Stimulated activated effector memory CD8-positive, alpha-beta T cell treated with anti-CD3 and anti-CD28 coated beads, Interleukin-12 subunit alpha, Interleukin-12 subunit beta, amount 100 ng/mL, for 72 hours (primary cell): ENCODE measurements at places on chromosomes 4 and X.

GRCh38 chr4:14446904-14447303 is 555.4 kb upstream of the CPEB2 start:
- no peak for DNase-seq

GRCh38 chr4:28247805-28248204 is 1387.2 kb downstream of the STIM2 start:
- DNase-seq: no peak

DNA sequence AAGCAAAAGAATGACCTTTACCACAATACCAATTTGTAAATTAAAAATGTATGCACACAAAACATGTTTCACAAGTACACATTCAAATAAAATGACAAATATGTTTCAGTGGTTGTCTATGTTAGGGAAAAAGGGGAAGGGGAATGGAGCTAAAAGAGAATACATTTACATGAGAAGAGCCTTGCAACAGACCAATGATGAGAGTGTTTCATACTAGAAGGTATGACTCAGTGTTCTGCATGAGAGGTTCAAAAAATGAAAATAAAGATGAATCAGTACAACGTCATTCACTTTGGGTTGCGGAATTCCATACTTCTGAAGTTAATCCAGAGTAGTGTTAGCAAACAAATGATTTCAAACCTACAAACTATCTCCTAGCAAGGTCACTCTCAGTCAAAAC is 51.7 kb downstream of the RPGR start:
- no peak for DNase-seq

DNA sequence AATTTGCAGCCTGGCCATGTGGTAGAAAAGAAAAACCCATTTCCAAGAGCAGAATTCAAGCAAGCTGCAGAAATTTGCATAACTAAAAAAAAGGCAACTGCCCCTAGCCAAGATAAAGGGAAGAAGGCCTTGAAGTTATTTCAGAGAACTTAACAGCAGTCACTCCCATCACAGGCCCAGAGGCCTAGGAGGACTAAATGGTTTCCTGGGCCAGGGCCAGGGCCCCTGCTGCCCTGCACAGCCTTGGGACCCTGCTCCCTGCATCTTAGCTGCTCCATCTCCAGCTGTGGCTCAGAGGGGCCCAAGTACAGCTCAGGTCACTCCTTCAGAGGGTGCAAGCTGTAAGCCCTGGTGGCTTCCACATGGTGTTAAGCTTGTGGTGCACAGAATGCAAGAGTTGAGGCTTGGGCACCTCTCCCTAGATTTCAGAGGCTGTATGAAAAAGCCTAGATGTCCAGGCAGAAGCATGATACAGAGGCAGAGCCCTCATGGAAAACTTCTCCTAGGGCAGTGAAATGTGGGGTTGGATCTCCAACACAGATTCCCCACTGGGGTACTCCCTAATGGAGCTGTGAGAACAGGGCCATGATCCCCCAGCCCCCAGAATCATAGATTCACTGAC is 6.7 kb upstream of the MID2 start:
- no peak for DNase-seq

DNA sequence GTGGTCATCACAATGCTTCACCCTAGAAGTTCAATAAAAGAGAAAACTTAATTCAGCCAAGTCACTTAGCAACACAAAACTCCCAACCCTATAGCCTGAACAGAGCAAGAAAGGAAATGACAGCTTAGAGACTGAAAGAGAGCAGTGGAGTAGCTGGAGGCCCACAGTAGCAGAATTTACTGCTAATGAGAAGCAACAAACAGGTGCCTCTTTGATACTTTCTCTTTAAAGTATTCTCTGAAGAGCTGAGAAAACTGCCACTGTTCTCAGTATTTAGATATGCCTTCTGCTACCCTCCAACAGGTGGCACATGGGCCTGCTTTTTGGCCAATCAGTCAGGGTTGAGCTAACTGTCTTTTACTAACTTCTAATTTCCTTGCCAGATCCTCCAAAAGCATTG is 240.0 kb downstream of the GPC3 start:
- DNase-seq: no peak

DNA sequence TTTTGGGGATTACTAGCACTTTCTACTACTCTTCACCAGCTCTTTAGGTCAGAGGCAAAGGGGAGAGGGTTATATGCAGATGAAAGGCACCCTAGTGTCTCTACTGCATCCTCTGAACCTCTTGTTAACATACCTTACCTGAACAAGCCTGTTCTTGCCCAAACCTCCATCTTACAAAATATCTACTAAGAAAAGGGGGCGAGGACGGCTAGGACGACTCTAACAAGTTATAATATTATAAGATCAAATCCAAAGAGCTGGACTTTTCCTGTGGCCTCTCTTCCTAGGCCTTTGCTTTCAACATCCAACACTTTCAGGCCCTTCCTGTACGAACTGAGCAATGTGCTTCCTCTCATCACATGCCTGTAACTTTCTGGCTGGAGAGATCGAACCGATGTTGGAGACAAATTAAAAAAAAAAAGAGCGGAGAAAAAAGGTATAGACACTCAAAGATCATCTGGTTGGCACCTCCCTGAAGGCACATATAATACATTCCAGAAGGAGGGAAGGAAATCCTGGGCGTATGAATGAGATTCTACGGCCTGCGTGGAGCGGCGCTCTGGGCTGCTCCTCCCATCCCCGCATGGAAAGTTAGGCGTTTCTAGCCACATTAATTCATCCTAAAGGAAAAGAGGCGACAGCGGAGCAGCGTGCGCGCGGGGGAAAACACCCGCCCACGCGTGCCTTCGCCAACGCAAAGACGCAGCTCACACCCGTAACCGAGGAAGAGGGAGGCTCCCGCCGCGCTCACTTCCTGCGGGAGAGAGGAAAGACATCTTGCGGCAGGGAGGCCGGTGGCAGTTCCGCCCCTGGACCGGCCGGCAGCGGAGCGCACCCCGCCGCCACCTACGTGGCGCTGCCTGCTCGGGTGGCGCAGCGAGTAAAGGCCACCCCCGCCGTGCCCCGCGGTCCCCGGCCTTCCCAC is 808 bp downstream of the PRDM5 start:
- peak; percentile 68 for DNase-seq
